ENCODE measurements at places on chromosomes 1 and 21.

GRCh38 chr1:214187121-214187900 lies 93.6 kb upstream of the SMYD2 start:
- DNase-seq: no peak

- no peak for DNase-seq
Measured at GRCh38 chr21:34833465-34833864, 164.7 kb downstream of the CLIC6 start.

GRCh38 chr1:219039017-219039681 lies 134.5 kb upstream of the LYPLAL1 start:
- no peak for DNase-seq

GRCh38 chr1:206590025-206590758 lies 22.1 kb downstream of the EIF2D start:
- no peak for DNase-seq

All from NCI-H526 (cell line).